ENCODE measurements at places on chromosomes 3 and 15.
A peak's percentile ranks its signal among the peaks of the same experiment; 100 is the strongest.

DNA sequence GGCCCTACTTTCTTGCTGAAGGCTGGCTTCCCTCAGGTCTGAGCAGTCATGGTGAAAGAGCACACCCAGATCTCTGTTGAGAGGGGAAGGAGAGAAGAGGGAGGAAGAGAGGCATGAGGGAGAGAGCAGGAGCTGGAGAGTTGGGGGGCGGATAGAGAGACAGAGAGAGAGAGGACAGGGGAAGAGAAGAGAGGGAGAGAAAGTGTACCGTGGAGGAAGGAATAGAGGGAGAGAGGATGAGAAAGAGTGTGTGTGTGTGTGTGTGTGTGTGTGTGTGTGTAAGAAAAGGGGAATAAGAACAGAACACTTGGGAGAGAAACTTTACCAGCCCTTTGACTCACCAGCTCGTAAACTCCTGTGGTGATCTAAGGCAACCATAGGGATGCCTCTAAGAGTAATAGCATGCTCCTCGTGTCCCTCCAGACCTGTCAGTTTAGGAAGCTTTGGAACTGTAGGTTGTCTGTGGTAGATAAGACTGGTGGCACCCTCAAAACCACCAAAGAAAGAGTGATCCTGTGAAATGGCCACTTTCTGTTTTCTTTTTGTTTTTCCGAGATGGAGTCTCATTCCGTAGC lies 18.2 kb downstream of the ZNF592 start:
- DNase-seq = no peak

GRCh38 chr3:15361494-15362214 lies 29.3 kb upstream of the SH3BP5 start:
- DNase-seq = peak; percentile 63

DNA sequence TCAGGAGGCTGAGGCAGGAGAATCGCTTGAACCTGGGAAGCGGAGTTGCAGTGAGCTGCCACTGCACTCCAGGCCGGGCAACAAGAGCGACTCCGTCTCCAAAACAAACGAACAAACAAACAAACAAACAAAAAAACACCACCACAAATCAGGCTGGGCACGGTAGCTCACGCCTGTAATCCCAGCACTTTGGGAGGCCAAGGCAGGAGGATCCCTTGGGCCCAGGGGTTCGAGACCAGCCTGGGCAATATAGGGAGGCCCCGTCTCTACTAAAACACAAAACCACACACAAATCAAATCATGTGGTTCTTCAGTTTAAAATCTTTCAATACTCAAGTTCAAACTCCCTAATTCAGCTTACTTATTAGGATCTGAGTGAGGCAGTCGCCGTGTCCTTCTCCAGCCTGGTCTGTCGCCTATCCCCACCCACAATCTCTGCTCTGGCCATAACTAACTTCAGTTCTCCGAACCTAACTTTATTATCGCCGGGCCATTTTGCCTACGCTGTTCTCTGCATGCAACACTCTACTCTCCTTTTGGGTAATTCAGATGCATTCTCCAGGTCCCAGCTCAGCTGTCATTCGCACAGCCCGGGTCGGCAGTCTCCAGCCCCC lies 660 bp upstream of the RTF1 start:
- no peak for DNase-seq

DNA sequence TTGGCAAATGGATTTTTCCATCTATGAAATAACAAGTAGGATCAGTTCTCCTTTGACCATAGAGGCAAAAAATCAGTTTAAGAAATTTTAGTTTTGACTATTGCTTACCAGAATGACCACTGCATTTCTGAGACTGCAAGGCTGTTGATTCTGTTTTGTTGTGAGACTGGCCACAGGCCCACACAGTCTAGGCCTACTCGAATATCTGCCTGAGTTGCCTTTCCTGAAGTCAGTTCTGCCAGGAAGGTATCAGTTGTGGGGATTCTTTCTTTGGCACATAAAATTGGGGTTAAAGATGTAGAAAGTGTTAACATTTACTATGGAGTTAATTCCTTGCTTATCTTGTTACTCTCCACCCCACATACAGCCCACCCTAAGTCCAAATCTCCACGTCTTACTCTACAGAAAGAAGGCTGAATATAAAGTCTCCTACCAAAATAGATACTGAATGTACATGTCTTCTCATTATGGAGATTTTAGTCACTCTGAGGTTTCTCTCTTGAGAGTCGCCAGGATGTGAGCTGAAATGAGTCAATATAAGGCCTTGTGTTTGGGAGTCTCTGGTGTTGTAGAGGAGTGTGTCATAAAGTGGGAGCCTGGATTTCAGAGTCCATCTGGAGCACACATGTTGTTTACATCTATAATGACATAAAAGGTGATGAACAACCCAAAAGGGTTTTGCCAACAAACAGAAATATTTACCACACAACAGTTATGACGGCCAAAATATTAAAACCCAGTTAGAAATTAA lies 45.0 kb upstream of the WWTR1 start:
- no peak for DNase-seq

DNA sequence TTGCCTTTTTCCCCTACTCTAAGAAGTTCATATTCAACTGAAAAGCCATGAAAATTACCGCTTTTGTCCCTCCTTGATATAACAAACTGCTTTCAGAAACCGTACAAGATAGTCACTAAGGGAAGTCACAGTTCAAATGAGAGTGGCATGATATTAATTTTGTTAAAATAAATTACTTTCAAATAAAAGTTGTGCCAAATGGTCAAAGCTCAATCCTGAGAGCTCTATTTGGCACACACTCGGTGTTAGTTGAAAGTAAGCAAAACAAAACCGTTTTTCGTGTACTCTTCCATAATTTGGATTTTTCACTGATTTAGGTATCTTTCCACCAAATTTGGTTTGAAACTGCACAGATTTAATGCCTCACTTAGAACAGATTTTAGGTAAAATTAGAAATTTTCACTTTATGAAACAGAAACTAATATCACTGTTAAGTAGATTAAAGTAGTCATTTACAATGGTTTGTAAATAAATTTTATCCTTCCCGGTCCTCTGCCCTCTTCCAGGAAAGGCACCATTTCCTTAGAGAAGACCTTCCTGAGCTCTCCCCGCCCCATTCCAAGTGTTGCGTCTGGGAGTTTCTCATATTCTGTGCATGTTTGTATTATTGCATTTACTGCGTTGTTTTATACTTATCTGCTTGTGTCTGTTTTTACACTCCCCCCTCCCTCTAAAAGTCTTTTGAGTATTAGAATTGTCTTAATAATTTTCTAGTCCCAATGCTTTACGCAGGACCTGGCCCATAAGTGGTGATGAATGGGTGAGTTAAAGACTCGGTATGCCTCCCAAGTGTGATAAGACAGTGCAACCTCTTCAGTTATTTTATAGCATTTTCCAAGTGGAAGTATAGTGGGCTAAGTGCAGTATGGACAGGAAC lies 853 bp downstream of the TCAIM start:
- no peak for DNase-seq

DNA sequence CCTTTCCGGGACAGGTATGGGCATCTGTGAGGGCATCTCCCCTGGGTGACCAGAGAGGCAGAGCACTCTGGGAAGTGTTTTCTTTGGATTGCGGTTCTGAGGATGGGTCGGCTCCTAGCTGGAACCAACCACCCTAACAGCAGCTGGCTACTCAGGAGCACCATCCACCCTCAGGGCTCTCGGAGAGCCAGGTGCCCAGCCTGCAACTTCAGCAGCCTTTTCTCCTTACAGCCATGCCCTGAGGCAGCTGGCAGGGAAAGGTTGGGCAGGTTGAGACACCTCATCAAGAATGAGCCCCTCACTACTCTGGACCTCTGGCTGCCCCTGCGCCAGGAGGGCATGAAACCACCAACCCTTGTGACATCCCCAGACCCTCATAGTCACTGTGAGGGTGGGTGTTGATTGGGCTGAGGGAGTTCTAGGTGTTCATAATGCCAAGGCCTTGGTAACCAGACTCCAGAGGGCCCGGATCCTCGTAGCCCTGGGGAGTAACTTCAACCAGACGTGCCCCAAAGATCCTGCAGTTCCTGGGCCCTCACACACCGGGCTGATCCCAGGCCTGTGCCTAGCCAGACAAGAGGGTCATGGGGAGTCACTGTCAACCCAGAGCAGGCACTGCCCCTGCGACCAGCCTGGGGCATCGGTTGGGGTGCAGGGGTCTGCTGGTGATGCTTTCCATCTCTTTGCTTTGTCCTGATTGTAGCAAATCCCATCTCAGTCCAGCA lies 114.4 kb upstream of the ABHD17C start:
- no peak for DNase-seq

DNA sequence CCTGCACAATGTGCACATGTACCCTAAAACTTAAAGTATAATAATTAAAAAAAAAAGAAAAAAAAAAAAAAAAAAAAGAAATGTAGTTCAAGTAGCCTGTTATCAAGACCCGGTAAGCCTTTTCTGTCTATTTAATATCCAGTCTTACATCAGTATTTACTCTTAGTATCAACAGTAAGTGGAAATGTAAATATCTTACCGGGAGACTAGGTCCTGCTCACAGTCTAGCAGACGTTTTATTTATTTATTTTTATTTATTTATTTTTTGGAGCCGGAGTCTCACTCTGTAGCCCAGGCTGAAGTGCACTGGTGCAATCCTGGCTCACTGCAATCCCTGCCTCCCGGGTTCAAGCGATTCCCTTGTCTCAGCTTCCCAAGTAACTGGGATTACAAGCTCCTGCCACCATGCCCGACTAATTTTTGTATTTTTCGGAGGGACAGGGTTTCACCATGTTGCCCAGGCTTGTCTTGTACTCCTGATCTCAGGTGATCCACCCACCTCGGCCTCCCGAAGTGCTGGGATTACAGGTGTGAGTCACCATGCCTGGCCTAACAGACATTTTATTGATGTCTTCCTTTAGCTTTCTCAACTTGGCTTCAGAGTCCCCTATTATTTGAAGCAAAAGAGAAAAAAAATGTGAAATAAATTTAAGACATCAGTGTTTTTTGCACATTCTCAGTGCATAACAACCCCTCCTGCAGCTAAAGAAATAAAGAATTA lies 19.9 kb downstream of the C2CD4B start:
- no peak for DNase-seq

DNA sequence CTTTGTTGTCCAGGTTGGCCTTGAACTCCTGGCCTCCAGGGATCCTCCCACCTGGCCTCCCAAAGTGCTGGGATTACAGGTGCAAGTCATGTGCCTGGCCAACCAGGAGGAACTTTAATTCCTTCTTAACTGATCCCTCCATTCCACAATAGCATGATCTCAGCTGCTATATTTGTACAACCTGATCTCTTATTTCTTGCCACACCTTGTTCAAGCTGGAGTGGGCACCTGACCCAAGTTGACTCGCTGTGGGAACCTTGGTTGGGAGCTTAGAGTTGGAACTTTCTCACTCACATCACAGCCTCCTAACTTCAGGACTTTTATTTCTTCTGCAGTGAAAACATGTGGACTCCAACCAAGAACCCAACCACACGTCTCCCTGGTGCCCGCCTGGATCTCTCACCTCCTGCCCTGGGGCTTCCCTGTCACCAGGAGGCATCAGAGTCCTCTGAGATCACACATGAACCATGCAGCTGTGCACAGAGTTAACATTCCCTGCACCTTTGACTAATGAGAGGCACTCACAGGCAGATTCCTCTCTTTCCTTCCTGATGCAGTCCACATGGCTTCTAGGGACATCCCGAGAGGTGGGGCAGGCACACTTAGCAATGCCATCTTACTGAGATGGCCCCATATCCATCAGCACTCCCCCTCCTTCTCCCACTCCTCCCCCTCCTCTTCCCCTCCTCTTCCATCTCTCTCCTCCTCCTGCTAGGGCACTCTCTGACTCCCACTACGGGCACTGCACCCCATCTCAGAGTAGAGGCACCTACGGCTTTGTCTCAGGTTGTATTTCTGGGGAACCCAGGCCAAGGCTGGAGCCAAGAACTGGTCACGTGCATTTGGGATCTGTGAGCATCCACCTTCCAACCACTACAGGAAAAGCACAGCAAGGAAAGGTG lies 9.7 kb upstream of the CYFIP1 start:
- DNase-seq = no peak

- no peak for DNase-seq
Observed at GRCh38 chr3:107025961-107026360, 351.3 kb upstream of the CCDC54 start.

- no peak for DNase-seq
Observed at GRCh38 chr3:32105291-32106131, 909 bp upstream of the GPD1L start.

- DNase-seq = no peak
Observed at GRCh38 chr3:45575386-45575923, 19.1 kb upstream of the LIMD1 start.

DNA sequence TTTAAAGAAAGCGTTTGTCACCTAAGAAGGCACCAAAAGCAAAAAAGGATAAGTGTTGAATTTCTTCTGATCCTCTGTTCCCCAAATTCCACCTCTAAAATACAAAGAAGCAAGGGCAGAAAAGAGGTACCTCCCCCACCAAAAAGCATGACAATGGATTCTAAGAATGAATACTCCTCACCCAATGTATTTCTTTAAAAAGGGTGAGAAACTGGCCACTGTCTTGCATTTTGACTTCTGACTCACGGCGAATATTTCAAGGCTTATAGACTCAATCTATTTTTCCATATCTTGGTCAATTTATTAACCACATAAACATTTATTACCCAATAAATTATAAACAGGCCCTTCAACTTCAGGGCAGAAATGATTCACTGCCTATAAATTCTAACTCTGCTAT lies 131.1 kb downstream of the NR1I2 start:
- DNase-seq = no peak

- DNase-seq = no peak
Observed at GRCh38 chr3:29156086-29156715, 124.7 kb upstream of the RBMS3 start.

DNA sequence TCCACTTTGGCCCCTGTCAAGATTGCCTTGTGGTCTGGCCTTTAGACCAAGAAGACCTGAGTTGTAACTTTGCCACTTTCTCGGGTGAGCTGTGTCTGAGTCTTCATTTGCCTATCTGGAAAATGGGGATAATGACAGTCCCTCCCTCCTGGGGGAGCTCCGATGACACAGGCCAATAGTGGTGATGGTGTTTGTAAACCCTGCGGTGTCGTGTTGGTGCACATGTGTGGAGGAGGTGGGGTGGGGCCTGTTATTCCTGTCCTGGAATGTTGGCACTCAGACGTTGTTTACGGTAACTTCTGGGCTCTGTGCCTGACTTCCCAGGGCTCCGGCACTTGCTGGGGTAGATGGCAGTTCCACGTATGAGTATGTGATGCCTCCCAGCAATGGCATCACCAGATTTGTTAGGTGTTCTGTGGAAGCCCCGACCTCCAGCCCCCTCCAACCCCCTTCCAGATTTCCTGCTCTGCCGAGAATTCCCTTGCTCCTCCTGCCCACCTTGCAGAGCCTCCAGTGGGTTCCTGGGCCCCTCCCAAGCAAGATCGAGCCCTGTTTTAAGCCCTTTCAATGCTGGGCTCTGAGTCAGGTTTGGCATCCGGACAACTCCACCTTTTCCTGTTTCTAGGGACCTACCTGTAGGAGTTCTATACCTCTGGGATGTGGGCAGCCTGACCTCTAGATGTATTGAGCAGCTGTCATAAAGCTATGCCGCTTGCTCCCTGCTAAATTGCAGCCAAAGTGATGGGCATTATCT lies 31.4 kb downstream of the HRH1 start:
- DNase-seq = no peak

DNA sequence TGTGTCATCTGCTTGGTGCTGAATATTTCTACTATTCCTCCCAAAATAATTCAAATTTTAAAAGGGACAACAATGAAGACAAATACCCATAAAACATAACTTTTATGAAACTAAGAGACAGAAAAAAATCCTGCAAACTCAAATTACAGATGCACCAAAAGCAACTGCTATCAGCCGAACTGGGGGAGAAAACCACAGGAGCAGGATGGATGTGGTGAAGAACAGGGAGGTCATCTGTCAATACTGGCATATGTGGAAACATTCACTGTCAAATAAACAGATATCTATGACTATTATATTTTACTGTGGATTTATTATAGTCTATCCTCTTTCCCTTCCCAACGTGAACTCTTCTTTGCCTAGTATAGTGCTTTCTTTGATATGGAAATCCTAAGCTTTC lies 53.3 kb upstream of the CPOX start:
- DNase-seq = no peak
